ENCODE measurements at places on chromosomes 1 and 21.

- no peak for DNase-seq
Measured at GRCh38 chr1:15451014-15451722, 5.4 kb upstream of the CELA2A start.

DNA sequence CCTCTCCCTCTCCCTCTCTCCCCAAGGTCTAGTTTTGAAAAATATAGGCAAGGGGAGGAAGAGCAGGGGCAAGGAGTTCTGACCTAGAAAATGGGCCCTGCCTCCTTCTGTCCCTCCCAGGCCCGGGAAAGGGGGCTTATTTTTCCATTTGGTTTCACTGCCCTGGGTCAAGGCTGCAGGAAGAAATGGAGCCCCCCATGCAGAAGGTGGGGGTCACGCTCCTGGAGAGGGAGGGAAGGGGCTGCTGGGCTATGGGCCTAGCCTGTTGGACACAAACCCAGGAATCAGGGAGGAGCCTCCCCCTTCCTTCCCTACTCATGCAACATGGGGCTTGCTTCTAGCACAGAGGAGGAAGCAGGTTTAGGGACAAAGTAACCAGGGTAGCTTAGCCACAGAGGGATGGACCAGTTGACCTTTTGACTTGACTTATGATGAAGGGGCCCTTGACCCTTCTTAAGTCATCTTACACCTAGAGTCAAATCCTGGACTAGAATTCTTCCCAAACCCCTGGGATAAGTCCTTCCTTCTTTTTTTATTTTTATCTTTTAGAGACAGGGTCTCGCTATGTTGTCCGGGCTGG, 70.4 kb upstream of the SSBP3 start:
- no peak for DNase-seq

- DNase-seq = no peak
Measured at GRCh38 chr1:51048670-51049069, 53.4 kb upstream of the C1orf185 start.

DNA sequence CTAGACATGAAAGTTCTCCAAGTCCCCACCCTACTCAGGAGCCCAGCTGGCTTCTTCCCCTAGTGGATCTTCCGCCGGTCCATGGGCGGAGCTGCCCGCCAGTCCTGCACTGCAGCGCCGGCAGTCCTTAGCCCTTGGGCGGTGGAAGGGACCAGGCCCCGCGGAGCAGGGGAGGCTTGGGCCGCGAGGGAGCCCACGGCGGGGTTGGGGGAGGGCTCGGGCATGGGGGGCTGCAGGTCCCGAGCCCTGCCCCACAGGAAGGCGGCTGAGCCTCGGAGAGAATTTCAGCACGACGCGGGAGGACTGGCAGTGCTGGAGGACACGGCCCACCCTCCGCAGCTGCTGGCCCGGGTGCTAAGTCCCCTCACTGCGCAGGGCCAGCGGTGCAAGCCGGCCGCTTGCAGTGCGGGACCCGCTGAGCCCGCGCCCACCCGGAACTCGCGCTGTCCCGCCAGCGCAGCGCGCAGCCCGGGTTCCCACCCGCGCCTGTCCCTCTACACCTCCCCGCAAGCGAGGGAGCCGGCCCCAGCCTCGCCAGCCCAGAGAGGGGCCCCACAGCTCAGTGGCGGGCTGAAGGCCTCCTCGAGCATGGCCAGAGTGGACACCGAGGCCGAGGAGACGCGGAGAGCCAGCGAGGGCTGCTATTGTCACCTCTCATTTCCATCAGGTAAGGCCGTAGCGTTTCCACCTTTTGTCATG, 1398.6 kb downstream of the MRPL39 start:
- no peak for DNase-seq

GRCh38 chr1:29811727-29812407, 575.5 kb downstream of the PTPRU start:
- DNase-seq = no peak

DNA sequence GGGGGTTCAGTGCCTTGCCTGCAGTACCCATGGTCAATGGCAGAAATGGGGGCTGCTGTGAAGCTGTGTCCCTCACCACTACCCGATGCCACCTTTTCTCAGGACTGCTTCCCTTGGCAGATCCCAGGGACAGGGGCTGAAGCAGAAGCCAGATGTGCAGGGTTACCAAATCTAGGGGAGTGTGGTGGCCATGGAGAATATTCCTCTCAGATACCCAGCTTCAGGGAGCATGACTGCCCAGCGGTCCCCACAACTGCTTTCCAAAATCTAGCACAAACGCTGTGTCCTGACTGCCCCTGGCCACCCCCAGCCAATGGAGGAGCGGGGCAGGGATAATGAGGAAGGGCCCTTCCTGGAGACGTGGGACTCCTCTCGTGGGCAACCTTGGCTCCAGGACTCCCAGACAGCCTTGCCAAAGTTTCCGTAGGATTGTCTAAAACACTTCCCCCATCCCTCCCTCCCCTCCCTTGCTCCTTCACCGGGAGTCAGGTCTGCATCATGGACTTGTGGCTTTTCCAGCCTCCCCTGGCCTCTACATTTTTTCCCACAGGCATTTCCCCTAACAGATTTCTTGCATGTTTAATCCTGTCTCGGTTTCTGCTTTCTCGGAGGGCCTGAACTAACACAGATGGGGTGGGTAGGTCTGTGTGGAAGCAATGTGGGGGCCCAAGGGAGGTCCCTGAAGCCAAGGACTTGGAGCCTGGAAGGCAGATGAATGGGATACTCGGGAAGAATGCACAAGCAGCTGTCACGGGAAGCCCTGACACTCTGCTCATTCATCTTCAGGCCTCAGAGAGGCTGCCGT, 80.5 kb downstream of the OMA1 start:
- peak; percentile 96 for DNase-seq

DNA sequence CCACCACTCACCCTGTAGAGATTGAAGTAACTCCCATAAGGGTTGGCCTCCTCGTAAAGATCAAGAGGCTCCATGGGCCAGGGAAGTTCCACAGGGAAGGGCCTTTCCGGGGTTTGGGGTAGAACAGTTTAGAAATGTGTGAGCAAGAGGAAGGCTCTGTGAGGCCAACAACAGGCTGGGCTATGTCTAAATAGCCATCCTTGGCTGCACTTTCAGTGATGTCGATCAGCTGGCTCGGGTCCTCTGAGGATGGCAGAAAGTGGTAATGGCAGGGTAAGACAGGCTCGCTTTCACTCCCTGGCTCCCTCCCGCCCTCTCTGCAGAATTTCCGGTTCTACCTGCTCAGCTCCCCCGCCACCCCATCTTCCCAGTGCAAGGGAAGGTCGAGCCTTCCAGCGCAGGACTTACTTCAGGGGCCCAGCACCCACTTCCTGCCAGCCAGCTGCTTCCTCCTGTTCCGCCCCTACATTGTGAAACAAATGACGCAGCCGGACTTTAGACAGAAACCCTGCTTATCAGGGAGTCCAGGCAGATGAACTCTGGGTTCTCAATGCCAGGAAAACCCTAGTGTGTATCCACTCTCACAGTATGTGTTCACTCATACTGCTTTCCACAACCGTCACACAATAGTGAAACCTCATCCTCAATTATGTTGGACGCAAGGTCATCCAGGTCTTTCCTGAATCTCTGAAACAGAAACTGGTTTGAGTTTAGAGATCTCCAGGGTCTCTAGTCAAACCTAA, 7.3 kb downstream of the F11R start:
- peak; percentile 56 for DNase-seq

DNA sequence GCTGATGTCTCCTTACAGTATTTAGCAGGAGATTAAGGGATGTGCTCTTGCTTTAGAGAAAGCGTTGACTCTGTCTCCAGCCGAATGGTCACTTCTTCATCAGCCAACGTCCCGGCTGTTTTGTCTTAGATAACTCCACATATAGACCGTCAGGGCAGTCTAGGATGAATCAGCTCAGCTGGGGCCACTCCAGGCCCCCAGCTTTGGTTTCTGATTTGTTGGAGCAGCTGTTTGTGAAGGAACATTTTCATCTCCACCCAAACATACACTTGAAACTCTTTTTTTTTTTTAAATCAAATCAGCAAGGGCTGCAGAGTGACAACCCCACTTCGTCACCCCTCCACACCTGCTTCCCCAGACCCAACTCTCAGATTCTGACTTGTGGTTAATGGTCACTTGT, 206.1 kb upstream of the GALNT2 start:
- DNase-seq = no peak

GRCh38 chr1:168121401-168122011, 15.2 kb downstream of the GPR161 start:
- peak; percentile 96 for DNase-seq

GRCh38 chr1:246126580-246126979, 380.5 kb downstream of the SMYD3 start:
- no peak for DNase-seq

- DNase-seq = no peak
Measured at GRCh38 chr1:205583461-205584130, 48.2 kb downstream of the ELK4 start.

GRCh38 chr1:203041351-203041932, 15.2 kb downstream of the PPFIA4 start:
- DNase-seq = no peak

GRCh38 chr1:240192851-240193250, 101.2 kb downstream of the FMN2 start:
- no peak for DNase-seq

- DNase-seq = no peak
Measured at GRCh38 chr1:233959102-233959501, 54.6 kb downstream of the SLC35F3 start.

GRCh38 chr1:1360506-1361169, 2.3 kb upstream of the MXRA8 start:
- DNase-seq = peak; percentile 95

DNA sequence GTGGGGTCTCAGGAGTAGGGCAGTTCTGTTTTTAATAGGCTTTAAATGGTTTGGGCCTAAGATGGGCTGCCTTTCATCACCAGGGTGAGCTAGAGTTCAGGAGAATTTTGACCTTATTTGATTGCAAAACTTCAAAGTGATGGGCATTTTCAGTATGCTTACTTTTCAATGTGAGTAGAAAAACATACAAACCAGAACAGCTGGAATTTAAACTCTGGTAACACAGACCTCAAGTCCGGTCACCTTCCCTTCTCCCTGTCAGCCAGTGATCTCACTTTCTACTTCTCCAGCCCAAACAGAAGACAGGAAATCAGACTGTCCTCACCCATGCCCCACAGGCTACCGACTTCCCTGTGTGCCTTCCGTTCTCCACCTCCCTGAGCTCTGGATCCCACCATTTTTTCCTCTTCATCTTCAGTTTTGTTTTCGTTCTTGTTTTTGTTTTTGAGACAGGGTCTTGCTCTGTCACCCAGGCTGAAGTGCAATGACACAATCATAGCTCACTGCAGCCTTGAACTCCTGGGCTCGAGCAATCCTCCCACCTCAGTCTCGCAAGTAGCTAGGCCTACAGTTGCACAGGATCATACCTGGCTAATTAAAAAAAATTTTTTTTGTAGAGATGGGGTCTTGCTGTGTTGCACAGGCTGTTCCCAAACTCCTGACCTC, 374.0 kb downstream of the CAMTA1 start:
- no peak for DNase-seq

GRCh38 chr1:26094677-26095383, 16.8 kb upstream of the PDIK1L start:
- DNase-seq = no peak

- peak; percentile 85 for DNase-seq
Measured at GRCh38 chr1:218479436-218480115, 134.4 kb downstream of the TGFB2 start.

GRCh38 chr1:60073605-60074278, at the start of gene C1orf87:
C1orf87 (minus strand) TSS chr1:60073770; CDS start chr1:60072643, 1,127 bp downstream.
- no peak for DNase-seq

- DNase-seq = no peak
Measured at GRCh38 chr21:31941694-31942093, 68.9 kb downstream of the HUNK start.

- DNase-seq = no peak
Measured at GRCh38 chr1:21068937-21069336, 107.8 kb downstream of the EIF4G3 start.

- DNase-seq = no peak
Measured at GRCh38 chr1:18111605-18112297, 4.2 kb downstream of the IGSF21 start.

- DNase-seq = no peak
Measured at GRCh38 chr21:33937146-33937545, 21.5 kb upstream of the ATP5PO start.

- peak; percentile 78 for DNase-seq
Measured at GRCh38 chr1:33384040-33384812, 46.7 kb downstream of the PHC2 start.

DNA sequence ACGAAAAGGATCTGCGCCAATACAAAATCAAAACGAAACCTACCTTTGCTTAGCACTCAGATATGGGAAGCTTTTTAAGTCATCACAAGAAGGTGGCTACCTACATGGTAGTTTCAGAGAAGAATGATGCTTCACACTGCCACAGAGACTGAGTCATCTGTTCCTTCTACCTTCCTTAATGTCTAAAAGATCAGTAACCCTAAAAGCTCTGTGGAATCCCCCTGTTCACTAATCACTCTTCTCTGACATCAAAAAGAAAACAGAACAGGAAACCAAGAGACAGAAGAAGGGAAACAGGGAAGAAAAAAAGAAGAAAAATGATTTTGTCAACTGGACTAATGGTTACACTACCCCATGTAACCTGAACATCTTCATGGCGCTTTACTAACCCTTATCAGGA, 177.2 kb downstream of the SMYD3 start:
- DNase-seq = no peak

DNA sequence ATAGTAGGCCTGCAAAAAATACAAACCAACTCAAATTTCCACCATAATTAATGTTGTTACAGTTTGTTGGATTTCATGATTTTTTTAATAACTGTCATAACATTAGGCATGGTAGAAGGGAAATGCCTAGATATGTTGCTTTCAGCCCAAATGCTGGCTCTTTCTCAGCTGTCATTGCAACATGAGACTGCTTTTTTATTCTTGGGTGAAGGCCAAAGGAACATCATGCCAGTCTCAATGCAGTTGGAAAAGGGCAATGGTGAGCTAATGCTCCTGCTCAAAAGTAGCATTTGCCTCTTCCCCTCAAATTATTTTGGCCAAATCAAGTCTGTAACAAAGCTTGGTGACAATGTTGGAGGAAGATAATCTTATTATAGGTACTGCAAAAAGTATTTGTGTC, 877.7 kb upstream of the PRMT6 start:
- DNase-seq = no peak

DNA sequence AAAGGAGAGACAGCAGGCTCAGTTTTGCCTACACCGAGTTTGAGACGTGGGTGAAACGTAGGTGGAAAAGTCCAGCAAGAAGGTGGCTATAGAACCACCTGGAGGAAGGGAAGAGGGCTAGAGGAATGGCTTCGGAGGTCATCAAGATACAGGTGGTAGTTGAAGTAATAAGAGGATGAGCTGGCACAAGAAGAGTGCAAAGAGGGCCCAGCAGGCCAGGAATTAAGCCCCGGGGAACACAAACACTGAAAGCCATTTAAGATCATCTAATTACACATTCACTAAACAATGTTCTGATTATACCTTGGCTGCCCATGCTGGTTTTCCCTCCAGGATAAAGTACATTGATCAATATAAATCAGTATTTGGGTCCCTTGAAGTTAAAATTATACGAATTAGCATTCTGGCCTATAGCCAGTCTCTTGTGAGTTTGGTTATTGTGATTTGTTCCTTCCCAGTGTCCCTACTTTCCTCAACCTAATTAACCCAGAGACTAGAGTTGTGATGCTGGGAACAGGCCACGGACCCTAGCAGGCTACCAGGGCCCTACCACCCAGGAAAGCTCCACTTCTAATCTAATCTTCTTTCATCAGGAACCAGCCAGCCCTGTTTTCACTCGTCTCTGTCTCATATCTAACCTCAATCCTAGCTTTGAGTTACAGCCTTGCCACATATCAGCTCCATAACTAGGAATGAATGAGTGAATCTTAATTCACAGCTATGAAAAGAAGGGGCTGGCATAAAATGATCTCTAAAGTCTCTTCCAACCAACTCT, 26.4 kb upstream of the PPP1R15B start:
- no peak for DNase-seq

- DNase-seq = no peak
Measured at GRCh38 chr21:40997831-40998230, 150.9 kb upstream of the DSCAM start.
